Activated T-helper 1 cell treated with anti-CD3 and anti-CD28 coated beads, Interleukin-2, amount 50 U/mL, for 16 hours (primary cell): ENCODE measurements at places on chromosomes 1 and 21.

DNA sequence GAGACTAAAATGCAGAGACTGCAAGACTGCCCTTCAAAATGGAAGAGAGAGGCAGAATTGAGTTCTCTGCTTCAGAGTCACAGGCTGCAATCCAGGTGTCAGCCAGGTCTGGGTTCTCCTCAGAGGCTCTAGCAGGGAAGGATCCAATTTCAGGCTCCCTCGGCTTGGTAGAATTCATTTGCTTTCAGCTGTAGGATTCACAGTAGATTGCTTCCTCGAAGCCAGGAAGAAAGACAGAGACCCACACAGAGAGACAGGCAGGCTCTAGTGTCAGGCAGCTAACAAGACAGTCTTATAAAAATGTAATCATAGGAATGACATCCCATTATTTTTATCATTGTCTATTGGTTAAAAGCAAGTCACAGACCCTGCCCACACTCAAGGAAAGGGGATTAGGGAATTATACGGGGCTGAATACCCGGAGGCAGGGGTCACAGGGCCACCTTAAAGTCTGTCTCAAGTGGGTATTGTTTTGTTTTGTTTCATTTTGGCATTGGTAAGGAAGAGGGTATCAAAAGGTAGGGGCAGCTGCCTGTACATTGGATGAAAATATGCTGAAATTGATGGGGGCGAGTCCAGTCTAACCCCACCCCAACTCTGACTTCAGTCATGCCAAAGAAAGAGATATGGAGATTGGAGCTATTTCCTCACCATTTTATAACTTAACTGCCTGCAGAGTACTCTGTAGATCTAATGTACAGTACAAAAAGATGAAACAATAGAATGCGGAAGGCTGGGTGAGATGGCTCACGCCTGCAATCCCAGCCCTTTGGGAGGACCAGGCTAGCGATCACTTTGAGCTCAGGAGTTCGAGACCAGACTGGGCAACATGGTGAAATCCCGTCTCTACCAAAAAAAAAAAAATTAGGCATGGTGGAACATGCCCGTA, 9.5 kb upstream of the TBCE start:
- no peak for DNase-seq

DNA sequence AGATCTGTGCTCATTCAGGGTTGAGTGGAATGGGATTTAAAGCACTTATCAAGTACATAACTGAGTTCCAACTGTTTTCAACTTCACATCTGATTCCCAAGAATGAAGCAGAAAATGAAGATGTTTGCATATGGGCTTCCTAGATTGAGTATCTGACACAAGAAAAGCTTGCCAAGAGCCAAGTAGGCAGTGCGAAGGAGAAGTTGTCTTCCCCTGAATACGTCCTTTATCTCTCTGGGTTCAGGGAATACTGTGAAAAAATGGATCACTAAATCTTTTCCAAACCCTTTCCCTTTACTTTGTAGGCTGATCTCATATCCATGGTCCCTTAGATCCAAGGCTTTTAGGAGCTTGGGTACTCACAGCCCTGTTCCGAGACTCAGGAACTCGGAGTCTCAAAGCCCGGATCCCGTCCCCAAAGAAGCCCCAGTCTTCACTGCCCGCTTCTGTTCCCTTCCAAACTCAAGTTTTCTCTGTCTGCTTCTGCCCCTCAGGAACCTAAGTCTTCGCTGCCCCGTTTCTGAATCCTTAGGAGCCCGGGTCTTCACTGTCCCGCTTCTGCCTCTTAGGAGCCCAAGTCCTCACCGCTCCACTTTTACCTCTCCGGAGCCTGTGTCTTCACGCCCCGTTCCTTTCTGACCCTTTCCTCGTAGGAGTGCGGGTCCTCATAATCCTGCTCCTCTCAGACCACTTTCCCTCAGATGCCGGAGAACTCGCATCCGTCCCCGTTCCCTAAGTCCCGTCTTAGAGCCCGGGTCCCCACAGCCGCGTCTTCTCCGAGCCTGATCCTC, 616 bp downstream of the TAF12 start:
- peak; percentile 2 for DNase-seq

- no peak for DNase-seq
These were observed 229.0 kb downstream of the FMN2 start for GRCh38 chr1:240320659-240321058.

GRCh38 chr1:29682919-29683295, 446.6 kb downstream of the PTPRU start:
- DNase-seq, result no peak

GRCh38 chr1:226404063-226404903, 3.6 kb downstream of the PARP1 start:
- no peak for DNase-seq

DNA sequence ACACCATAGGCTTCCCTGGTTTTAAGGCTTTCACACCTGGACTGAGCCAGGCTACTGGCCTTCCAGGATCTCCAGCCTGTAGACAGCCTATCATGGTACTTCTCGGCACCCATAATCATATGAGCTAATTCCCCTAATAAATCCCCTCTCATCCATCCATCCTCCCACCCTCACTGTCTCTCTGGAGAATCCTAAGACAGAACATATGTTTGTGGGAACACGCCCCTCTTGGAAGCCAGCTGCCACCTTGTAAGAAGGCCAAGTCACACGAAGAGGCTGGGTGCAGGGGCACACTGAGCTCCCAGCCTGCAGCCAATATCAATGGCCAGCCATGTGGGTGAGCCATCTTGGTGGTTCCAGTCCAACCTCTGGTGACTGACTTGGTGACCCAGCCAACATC, 7.4 kb downstream of the CLCC1 start:
- no peak for DNase-seq

- DNase-seq, result no peak
These were observed 2.5 kb downstream of the FNDC10 start for GRCh38 chr1:1597275-1597930.

DNA sequence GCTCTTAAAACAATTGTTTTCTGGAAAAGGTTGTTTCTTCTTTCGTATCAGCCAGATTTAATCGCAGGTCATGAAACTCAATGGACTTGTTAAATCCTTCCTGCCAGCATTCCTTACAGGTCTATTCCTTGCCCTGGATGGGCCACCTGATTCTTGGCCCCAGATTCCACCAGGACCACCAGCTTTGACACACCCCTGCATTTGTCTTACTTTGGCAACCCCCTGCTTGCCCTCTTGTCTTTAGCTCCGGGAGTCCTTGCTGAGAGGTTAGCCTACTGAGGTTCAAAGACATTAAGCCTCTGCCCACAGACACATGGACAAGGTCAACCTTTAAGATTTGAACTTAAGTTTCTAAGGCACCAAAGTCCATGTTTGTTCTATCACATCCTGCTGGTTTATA, 27.1 kb upstream of the DAB1 start:
- no peak for DNase-seq

GRCh38 chr1:84298684-84299535, 2.6 kb upstream of the SAMD13 start:
- DNase-seq, result peak; percentile 2

DNA sequence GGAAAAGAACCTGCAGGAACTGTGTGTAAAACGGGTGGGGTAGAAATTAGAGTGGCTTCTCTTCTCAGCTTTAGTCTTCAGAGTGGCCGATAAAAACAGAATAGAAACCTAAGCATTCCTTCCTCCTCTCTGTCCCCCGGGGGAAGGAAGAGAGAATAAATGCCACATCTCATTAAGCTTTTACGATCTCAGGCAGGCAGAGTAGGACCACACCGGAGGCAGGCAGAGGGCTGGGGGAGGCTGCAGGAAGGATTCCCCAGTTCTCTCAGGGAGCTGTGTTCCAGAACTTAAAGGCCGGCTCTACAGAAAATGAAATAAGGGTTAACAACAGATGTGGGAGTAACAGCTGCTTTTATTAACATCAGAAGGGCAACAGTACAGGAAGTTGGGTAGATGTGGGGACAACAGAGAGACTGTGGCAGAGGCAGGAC, 24.5 kb upstream of the MEF2D start:
- no peak for DNase-seq

DNA sequence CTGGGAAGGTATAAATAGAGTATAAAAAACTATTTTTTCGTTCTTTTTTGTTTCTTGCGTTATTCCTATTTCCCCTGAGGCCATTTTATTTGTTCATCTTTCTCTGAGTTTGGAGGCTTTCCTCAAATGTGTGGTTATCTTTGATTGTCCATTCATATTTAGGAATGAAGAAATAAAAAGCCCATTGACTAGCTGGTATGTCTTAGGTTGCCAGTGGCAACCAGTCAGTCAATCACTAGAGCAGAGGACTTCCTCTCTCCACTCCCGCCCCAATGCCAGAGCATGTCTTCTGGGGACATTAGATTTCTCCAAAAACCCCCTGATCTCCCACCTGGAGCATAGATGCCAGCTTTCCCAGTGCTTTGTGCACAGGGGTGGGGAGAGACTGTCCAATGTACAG, 20.7 kb upstream of the FOXE3 start:
- DNase-seq, result no peak

DNA sequence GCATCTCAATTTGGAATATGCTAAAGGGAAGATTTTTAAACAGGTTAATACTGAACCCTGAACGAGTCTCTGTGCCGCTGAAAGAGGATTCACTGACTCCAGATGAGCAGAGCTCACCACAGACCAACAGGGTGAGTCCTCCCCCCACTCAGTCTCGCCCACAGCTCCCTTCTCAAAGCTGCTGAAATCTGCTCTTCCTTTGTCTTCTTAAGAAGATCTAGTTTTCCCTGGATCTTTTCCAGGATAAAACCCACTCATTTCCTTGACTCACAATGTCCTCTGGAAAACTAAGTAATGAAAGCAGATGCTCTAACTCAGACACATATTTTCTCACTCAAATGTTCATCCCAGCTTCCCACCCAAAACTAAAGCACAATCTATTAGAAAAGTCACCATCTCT, 447.0 kb upstream of the PKN2 start:
- no peak for DNase-seq

DNA sequence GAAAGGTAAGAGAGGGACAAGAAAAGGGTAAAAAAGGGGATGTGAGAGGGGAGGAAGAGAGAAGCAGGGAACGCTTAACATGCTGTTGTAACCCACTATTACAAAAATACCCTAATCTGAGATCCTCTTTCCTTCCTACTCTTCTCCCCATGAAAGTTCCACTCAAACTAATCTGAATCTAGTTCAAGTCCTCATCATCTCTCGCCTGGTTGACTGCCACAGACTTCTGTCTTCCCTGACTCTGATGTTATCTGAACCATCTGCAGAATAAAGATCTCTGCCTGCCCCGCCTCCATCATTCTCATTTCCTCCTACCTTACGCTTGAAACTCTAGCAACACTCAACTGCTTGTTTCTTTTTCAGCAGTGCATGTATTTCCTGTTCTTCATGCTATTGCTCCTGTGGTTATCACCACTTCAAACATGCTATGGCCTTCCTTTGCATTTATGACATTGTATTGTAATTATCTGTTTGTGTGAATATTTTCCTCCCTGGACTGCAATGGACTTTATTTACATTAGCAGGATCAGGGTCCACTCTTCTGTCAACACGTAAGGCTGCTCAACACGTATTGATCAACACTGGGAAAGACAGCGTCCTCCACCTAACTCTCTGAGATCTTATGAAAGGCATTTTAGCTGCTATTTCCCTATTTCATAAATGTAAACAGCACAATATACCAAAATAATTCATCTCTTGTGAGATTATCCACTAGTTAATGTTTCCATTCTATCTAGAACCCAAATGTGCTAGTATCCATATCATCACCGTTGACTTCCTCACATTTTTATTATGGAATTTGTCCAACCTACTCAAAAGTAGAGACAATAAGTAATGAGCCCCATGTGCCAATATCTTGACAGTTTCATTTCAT, 215.5 kb upstream of the USP25 start:
- peak; percentile 11 for DNase-seq

- no peak for DNase-seq
These were observed 7.1 kb upstream of the SHCBP1L start for GRCh38 chr1:182960046-182960445.

GRCh38 chr21:43854773-43855633, 10.0 kb upstream of the AGPAT3 start:
- DNase-seq, result no peak
